ENCODE measurements at places on chromosomes 6 and 20.

DNA sequence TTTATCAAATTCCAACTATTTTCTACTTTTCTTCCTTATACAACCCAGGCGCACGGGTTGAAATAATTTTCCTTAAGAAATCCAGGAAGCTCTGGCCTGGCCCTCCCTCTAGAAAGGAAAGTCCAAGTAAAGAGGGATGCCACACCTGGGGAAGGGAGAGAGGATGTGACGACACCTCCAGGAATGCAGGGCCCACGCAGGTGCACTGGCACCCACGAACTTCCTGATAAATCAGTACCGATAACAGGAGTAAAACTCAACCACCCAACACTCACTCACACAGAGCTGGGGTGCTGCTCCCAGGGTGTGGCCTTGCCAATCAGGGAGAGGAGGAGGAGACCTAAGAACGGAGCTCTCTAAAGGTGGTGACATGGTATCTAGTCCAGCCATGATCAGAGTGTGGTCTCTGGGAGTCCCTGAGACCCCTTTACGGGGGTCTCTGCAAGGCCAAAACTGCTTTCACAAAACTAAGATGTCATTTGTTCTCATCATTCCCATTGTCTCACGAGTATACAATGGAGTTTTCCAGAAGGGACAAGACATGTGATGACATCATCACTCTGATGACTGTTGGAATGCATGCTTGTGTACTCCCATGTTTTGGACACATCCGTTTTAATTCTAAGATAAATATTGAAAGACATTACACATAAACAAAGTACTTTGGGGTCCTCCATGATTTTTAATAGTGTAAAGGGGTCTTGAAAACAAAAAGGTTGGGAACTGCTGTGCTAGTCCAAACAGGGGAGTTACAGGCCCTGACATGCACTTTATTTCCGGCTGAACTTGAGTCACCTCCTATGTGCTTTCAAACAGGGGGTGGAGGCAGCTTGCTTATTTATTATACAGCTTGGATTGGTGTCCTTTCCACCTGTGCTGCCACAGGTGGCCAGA, 2.2 kb upstream of the PARD6B start:
- DNase-seq, result no peak

DNA sequence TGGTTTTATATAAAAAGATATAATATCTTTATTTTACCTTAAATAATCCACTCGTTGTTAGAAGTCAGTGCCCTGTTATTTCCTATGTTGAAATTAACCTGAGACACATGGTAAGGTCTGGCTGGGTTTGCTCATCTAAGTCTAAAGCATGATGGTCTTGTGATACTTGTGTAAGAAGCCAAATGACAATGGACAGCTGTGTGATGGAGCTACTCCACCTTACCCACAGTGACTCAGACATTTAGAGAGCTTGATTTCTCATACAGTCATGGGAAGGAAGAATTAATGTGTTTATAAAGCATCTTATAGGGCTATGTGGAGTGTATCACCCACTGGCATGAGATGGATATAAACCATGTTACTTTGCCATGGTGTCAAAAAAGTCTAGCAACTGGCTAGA, 11.7 kb downstream of the CTCFL start:
- DNase-seq, result no peak

DNA sequence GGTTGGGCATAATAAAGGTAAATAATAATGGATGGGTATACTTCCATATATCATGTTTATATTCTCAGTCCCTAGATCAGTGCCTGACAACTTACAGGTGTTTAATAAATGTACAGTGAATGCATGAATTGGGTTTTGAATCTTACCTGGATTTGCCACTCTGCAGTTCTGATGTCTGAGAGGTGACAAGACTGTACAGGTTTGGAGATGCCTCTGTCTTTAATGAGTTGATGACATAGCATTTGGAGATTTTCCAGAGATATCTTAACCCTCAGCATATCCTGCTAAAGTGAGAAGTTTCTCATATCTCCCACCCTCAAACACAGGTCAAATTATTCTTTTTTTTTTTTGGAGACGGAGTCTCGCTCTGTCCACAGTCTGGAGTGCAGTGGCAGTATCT, 2.2 kb downstream of the ANKS1A start:
- DNase-seq, result no peak

GRCh38 chr6:9095137-9095536, 659.8 kb upstream of the SLC35B3 start:
- DNase-seq, result no peak

DNA sequence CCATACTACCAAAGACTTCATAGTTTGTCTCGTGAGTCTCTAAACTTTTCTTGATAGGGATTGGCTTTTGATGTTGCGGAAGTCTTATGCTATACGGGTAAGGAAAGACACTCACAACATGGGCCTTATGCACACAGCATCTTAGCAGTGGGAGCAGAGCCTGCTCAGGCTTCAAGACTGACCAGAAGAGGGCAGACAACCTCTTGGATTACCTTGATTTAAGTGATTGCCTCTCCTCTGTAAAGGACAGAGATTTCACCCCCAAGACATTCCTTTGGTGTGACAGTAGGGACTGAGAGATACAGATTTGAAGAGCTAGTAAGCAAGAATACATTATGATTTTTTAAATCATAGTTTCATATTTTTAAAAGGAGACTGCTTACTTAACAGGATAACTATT, 71.0 kb upstream of the SAMD3 start:
- no peak for DNase-seq

GRCh38 chr20:23063581-23063980, 14.1 kb upstream of the THBD start:
- no peak for DNase-seq

DNA sequence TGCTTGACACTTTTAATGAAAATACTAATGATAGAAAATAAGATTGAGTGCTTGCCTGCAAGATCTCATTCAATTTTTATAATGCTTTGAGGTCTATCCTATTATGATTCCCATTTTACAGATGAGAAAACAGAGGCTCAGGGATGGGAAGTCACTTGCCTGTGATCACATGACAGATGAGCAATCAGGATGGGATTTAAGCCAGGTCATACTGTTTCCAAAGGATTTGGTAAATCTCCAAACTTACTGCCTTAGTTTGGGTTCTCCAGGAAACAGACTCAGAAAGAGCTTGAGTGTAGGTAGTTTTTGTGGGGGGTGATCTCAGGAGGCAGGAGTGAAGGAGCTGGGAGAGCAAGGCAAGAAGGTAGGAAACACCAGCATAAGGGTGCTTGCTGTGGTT, 456.3 kb downstream of the MAFB start:
- no peak for DNase-seq

- DNase-seq, result no peak
Observed at GRCh38 chr6:34484899-34485298, 19.0 kb downstream of the PACSIN1 start.

- DNase-seq, result no peak
Observed at GRCh38 chr6:46392294-46392693, 99.0 kb downstream of the RCAN2 start.

GRCh38 chr6:127069659-127070279, 48.7 kb upstream of the RSPO3 start:
- DNase-seq, result peak; percentile 3

- no peak for DNase-seq
Observed at GRCh38 chr6:136751522-136751956, 40.7 kb downstream of the MAP3K5 start.

GRCh38 chr20:10718661-10719060, 44.9 kb upstream of the JAG1 start:
- no peak for DNase-seq
